ENCODE measurements at places on chromosomes 2 and 18.

DNA sequence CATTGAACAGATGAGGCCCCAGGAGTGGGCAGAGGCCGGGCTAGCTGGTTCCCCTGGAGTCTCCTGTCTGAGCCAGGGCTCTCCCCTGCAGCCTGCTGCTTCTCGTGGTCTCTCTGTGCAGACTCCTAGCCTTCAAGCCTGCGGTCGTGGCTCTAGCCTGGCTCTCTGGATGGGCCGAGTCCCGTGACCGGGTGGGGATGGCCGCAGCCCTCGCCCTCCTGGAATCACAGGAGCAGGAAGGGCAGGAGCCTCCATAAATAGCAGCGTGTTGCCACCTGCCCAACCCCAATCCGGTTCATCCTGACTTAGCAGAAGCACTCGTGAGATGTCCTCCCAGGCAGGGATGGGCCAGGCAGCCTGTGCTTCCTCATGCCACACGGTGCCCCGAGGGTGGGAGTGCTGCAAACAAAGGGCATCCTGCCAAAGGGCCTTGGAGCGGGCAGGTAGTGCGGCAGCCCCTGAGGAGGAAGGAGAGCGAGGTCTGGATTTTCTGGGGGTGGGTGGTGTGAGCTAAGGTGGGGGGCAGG, 43.9 kb downstream of the FOSL2 start:
- DNase-seq: no peak

- DNase-seq: no peak
Measured at GRCh38 chr2:43729491-43730174, 44.2 kb upstream of the DYNC2LI1 start.

GRCh38 chr2:29834624-29835023, 86.8 kb downstream of the ALK start:
- no peak for DNase-seq

DNA sequence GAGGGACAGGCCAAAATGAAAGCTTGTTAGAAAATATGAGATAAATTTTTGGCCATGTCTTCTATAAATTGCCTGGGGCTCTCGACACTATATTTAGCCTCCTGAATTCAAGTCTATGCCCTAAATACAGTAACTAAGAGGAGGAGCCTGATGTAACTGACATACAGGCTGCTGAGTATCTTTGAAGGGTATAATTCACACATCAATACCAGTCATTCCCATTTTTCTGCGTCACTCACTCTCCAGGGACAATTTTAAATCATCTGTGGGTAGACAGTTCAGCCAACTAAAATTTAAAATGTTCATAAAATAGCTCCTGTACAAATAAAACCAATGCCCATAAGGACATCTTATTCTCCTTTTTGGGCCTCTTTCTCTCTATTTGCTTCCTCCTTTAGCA, 105.9 kb downstream of the AP1S3 start:
- DNase-seq: no peak

- DNase-seq: no peak
Measured at GRCh38 chr2:122866095-122866494, 1110.6 kb downstream of the TSN start.

GRCh38 chr2:20400787-20401488, 45.9 kb upstream of the RHOB start:
- DNase-seq: no peak

DNA sequence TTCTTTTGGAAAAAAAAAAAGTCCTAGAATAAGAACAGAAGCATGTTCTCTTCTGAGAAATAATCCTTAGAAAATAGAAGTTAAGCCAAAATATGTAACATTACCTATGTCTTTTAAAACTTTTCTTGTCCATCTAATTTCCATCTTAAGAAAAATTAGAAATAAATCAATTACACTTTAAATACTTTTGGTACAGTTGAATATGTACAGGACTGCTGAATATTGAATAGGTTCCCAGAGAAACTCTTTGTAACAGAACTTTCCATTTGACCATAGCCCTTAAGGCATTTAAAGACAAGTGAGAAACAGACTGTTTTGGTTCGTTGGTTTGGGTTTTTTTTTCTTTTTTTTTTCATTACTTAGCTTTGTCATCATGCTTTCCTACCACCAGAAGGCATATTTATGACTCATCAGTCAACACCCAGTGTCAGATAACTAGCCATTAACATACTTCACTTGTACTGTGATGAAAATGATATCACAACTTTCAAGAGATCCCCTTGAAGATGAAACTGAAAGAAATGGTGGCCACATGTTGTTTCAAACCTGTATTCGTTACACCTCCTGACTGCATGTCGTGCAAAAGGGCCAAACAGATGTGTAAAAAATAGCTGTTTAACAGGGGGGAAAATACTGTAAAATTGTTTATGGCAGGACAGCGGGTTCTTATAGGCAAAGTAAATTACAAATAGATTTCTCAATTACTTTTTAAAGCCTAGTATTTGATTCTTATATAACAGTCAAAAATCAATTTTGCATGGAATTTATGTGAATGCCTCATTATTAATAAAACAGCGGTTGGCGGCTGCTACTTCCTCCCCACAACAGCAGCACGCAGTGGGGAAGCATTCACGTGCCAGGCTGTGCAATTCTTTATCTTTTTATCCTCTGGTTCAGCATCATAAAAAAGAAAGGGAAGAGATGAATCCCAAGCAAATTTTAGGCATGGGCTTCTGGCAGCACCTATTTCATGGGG, 280.7 kb upstream of the HNRNPA3 start:
- no peak for DNase-seq

DNA sequence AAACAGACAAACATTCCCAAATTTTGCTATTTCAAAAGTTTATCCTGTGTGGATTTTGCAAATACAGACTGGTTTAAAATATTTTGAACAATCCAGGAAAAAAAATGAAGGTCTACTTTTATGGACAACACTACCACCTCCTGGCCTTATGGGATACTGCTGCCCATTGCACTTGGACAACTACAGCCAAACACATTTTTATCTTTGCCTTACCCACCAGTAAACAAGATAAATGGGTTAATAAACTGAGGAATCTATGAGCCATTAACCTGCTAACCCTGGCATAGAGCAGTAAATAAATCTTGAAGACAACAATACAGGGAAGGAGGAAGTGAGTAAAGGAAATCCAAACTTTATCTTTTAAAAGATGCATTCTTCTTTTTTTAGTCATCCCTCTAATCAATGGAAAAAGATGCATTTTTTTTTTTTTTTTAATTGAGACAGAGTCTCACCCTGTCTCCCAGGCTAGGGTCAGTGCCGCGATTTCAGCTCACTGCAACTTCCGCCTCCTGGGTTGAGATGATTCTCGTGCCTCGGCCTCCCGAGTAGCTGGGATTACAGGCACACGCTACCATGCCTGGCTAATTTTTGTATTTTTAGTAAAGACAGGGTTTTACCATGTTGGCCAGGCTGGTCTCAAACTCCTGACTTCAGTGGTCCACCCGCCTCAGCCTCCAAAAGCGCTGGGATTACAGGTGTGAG, 2.1 kb upstream of the SPIRE1 start:
- DNase-seq: no peak

GRCh38 chr2:20089715-20090464, 38.5 kb upstream of the LAPTM4A start:
- DNase-seq: no peak

- no peak for DNase-seq
Measured at GRCh38 chr2:121826036-121826435, 70.6 kb downstream of the TSN start.

- DNase-seq: no peak
Measured at GRCh38 chr2:69683170-69683971, 39.8 kb upstream of the AAK1 start.

DNA sequence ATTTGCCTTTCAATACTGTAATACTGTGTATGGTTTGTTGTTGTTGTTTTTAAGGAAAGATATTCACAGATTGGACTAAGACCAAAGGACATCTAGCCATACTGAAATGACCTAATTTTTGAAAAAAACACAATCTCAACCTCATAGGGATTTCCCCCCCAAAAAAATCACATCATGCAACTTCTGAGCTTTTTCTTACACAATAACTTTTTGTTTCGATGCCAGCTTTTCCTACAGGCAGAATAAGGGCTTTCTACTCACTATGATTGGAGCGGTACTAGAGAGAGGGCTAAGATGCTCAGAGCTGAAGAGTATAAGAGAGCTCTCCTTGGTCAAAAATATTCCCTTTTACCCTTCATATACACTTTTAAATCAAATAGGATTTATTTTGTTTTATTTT, 32.4 kb upstream of the SLC3A1 start:
- no peak for DNase-seq

GRCh38 chr2:161976917-161977316, 97.1 kb downstream of the DPP4 start:
- no peak for DNase-seq

DNA sequence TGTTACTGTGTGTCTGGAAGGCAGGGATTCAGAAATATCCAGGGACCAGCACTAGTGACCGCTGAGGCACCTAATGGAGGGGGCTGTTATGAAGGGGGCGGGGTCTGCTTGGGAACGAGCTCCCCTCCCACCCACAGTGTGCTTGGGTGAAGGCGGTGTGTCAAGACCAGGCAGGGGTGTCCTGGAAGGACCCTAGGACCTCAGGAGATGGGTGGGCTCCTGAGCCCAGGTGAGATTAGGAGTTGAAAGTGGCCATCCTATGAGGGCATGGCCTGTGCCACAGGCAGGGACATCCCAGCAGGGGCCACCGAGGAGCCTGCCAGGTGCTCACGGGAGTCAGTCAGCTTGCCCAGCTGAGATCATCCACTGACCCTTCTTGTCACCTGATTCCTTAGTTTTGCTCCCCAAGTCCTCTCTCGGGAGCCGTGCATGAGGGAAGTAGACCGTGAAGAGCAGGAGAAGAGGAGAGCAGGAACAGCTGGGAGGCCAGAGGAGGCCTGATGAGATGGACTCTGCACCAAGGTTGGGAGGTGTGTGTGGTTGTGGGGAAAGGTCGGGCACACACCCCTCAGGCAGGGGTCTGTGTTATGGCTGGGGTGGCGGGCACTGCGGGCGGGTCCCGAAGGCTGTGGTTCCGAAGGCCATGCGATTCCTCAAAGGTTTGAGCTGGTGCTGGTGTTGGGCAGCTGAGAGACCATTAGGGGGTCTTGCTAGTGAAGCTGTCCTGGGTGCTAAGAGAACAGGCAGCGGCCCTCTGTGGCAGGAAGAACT, 180.9 kb upstream of the HS6ST1 start:
- no peak for DNase-seq

DNA sequence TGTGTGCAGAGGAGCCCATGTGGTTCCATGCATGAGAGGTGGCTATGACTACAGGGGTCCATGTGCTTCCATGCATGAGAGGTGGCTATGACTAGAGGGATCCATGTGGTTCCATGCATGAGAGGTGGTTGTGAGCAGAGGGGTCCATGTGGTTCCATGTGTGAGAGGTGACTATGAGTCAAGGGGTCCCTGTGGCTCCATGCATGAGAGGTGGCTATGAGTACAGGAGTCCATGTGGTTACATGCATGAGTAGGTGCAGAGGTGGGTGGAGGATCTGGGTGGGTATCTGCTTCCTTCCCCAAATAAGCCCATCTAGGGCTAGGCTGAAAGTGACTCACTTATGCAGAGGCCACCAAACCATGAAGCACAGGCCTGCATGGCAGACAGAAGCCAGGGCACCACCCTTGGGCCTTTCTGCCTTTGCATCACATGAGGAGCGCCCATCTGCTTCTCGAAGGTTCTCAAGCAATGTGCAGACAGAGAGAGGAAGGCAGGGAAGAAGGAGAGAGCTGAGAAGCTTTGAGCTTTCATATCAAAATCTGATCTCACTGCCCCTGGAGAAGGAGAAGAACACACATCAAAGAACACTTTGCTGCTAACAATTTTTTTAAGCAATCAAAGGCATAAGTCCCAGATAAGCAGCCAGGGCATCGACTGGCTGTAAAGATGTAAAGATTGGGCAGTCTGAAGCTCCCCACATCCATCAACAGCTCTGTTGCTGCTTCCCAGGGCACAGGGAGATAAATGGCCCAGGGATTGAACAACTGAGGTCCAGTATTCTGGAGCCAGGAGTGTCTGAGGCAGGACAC, 137.6 kb downstream of the TNS1 start:
- peak; percentile 23 for DNase-seq

DNA sequence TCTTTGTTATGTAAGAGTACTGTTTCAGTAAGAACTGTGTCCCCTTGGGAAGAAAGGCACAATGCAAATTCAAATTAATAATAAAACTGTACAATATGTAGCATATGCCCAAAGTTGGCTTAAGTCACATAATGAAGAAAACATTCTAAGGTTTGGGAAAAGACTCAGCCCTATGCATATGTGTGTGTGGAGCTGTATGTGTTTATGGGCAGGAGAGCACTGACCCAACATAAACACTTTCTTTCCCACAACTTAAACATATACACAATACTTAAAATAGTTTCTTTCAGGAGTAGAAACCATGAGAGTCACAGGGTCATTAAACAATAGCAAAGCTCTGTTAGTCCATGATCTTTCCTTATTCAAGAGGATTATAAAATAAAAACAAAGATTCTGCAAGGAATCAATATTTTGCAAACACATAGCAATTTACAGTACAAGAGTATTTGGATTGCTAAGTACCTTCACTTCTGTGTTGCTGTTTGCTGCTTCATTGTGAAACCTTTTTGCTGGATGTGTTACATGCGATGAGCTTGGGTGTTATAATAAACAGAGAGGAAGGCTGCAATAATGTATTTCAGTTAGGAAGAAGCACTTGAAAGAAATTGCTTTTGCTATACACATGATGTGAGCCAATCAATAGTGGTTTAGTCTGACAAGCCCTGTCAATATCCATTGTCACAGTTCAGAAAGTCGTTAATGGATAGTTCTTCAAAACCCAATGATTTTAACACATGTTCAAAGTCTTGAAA, 347.3 kb downstream of the ARHGAP15 start:
- no peak for DNase-seq

DNA sequence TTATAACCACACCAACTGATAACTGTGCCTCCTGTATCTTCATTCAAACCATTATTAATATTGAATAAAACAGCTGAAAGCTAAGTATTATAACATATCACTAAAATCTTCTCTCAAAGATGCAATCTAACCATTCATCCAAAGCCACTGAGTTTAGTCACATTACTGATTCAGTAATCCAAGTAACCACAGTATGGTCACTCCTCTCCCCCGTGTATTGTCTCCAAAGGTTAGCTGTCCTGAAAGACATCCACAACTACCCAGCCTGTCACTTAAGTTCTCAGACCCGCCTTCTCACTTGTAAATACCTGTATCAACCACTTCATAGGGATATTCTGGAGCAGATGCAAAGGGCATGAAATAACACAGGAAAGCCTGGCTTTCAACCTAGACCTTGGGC, 213.4 kb upstream of the BOD1L2 start:
- DNase-seq: no peak

GRCh38 chr2:186599186-186599778, 9.4 kb downstream of the ITGAV start:
- DNase-seq: no peak

DNA sequence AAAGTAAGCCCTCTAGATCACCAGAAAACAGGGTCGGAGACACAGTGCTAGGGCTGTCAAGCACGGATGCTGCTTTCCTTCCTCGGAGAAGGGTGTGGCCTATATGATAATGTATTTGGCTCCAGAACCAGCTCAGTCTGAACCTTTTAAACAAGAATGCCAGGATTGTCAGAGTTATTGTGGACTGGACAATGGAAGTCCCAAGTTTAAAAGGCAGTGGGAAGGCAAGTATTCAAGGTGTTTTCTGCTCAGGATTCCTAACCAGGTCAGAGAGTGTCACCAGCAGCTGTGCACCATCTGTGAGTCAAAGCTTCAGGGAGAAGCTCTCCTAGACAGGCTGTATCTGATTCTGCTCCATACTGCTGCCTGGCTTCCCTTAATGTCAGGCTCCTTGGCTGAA, 94.8 kb downstream of the SPOPL start:
- no peak for DNase-seq

Data from Right ventricle myocardium inferior (tissue), 1 donor.